MCF 10A (cell line): ENCODE measurements at places on chromosomes 13 and 19. TPM values are rescaled to one million over a fixed set of nuclear protein-coding genes. Genes with fewer than 3 reads are reported as not detected.
A peak's percentile ranks its signal among the peaks of the same experiment; 100 is the strongest.

DNA sequence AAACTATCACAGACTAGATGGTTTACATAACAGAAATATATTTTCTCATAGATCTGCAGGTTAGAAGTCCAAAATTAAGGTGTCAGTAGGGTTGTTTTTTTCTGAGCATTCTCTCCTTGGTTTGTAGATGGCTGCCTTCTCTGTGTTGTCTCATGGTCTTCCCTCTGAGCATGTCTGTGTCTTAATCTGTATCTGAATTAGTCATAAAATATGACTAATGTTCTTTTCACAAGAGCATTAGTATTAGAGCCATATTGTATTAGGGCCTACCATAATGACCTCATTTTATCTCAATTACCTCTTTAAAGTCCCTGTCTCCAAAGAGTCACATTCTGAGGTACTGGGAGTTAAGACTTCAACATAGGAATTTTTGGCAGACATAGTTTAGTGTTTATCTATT is 77.2 kb upstream of the OBI1 start:
- no peak overlapping the region for H3K4me3 ChIP-seq
- H3K27me3 ChIP-seq: peaks cover 15% of the 10 kb centered on the region
- H3K36me3 ChIP-seq: no peaks in the 10 kb centered on the region
- H3K27ac ChIP-seq: no peak overlapping the region
- no peak for DNase-seq
- H3K4me1 ChIP-seq: no peaks in the 10 kb centered on the region

DNA sequence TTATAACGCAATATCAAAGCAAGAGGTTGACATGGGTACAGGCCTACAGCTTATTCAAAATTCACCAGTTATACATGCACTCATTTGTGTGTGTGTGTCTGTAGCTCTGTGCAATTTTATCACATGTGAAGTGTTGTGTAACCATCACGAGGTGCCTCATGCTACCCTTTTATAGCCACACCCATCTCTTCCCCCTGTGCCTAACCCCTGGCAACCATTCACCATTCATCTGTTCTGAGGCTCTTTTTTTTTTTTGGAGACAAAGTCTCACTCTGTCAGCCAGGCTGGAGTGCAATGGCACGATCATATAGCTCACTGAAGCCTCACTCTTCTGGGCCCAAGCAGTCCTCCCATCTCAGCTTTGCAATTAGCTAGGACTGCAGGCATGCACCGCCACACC is 78.4 kb downstream of the DPF1 start:
- no peaks in the 10 kb centered on the region for H3K27me3 ChIP-seq
- no peak overlapping the region for H3K4me3 ChIP-seq
- peak; percentile 27 for DNase-seq
- H3K4me1 ChIP-seq: peaks cover 17% of the 10 kb centered on the region
- H3K36me3 ChIP-seq: peaks cover 29% of the 10 kb centered on the region

GRCh38 chr19:58154287-58154678 is 3.7 kb upstream of the ZNF329 start:
- no peak overlapping the region for H3K27ac ChIP-seq
- no peaks in the 10 kb centered on the region for H3K36me3 ChIP-seq
- no peaks in the 10 kb centered on the region for H3K4me1 ChIP-seq
- DNase-seq: no peak

GRCh38 chr13:78054157-78054556 is 135.5 kb upstream of the EDNRB start:
- no peaks in the 10 kb centered on the region for H3K36me3 ChIP-seq
- no peak overlapping the region for H3K27ac ChIP-seq
- no peak overlapping the region for H3K4me3 ChIP-seq
- no peaks in the 10 kb centered on the region for H3K4me1 ChIP-seq
- no peaks in the 10 kb centered on the region for H3K27me3 ChIP-seq

- peak overlapping the region; percentile 72 for H3K4me3 ChIP-seq
- no peaks in the 10 kb centered on the region for H3K27me3 ChIP-seq
- H3K4me1 ChIP-seq: peaks cover 40% of the 10 kb centered on the region
- peak; percentile 95 for DNase-seq
Measured at GRCh38 chr13:50222569-50223332, 207.5 kb downstream of the KCNRG start.

GRCh38 chr13:67225252-67226159 is 4.6 kb downstream of the PCDH9 start:
- peaks cover 22% of the 10 kb centered on the region for H3K36me3 ChIP-seq
- DNase-seq: no peak
- H3K4me1 ChIP-seq: peaks cover 23% of the 10 kb centered on the region
- H3K27me3 ChIP-seq: no peaks in the 10 kb centered on the region
- H3K4me3 ChIP-seq: peak overlapping the region; percentile 51

GRCh38 chr19:52665027-52665426 is 26.9 kb upstream of the ZNF83 start:
- H3K4me3 ChIP-seq: no peak overlapping the region
- peak overlapping the region; percentile 53 for H3K27ac ChIP-seq
- peaks cover 36% of the 10 kb centered on the region for H3K36me3 ChIP-seq
- no peak for DNase-seq
- H3K27me3 ChIP-seq: no peaks in the 10 kb centered on the region

GRCh38 chr19:43806848-43807247 is 4.6 kb upstream of the LYPD5 start:
- peaks cover 6% of the 10 kb centered on the region for H3K4me1 ChIP-seq
- DNase-seq: no peak
- H3K4me3 ChIP-seq: no peak overlapping the region
- no peak overlapping the region for H3K27ac ChIP-seq

DNA sequence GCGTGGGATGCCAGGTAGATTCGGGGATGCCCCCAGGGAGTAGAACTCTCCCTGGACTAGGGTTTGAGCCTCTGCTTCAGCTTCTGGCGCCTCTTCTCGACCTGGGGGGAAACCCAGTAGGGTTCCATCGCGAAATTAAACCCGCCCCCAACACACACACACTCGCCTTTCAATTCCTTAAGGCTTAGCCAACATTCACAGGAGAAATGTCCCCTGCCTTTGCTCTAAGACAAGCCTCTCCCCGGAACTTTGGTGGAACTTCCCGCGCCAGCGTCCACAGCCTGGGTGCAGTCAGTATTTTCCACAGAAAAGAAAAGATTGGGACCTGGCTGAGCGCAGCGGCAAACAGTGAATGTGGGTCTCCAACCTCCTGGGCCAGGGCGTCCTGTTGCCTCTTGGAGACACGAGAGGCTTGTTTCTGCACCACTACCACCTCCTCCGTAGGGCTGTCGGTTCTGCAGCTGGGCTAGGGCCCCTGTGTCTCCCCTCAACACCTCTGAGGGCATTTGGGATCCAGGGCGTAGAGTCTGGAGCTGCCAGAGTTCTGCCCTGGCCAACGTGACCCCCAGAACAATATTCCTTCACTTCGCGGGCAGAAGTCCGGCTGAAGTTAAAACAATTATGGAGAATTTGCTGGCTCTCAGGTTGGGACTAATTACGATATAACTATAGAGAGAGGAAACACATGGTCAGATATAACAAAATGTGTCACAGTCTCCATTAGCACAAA is 3.2 kb downstream of the PDX1 start:
- H3K27ac ChIP-seq: no peak overlapping the region
- no peak overlapping the region for H3K4me3 ChIP-seq
- peaks cover 68% of the 10 kb centered on the region for H3K27me3 ChIP-seq
- H3K4me1 ChIP-seq: peaks cover 4% of the 10 kb centered on the region
- peaks cover 4% of the 10 kb centered on the region for H3K36me3 ChIP-seq
- no peak for DNase-seq

- H3K27ac ChIP-seq: no peak overlapping the region
- H3K4me3 ChIP-seq: no peak overlapping the region
- DNase-seq: no peak
- H3K36me3 ChIP-seq: peaks cover 14% of the 10 kb centered on the region
- peaks cover 4% of the 10 kb centered on the region for H3K4me1 ChIP-seq
Measured at GRCh38 chr19:52946322-52947310, 16.1 kb downstream of the ZNF816 start.

DNA sequence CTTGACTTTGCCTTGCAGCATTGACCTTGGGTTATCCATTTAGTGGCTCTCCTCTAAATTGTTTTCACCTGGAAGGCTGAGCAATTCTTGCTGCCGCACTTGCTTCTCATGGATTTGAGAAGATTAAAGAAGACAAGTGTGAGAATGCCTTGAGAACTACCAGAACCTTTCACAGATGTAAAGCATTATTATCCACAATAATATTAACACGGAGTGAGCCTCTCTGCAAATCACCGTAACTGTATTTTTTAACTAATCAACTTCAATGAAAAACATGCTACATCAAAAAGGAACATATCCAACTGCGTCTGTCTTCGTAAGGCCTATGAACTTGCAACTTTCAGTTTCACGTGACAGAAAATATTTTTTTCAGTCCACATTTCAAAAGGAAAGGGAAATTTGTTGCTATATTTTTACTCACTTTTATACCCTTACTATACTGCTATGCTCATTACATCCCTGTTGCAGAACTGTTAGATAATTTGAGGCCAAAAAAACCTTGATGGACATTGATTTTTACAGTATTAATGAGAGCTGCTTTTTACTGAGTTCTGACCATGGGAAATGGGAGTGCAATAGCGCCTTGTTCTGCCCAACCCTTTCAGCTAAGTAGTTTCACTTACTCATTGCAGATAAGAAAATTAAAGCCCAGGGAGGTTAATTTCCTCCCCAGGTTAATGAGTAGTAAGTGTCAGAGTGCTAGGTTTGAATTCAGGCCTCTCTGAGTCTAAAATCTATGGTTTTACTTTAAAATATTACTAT is 93.8 kb upstream of the RAP2A start:
- H3K4me3 ChIP-seq: no peak overlapping the region
- no peak for DNase-seq
- H3K36me3 ChIP-seq: no peaks in the 10 kb centered on the region
- H3K27me3 ChIP-seq: no peaks in the 10 kb centered on the region
- no peak overlapping the region for H3K27ac ChIP-seq
- H3K4me1 ChIP-seq: no peaks in the 10 kb centered on the region

TMEM255B gene
- 7.0 and 15.8 TPM in 2 replicates for total RNA-seq

SMAD9 gene
- 0.98 and 1.6 TPM in 2 replicates for total RNA-seq

MEDAG gene
- not detected in 2 replicates for total RNA-seq

RFPL4AL1 gene
- total RNA-seq: not detected in 2 replicates
